ENCODE measurements at places on chromosomes 12 and 14.

GRCh38 chr12:53696655-53697331 lies 20.9 kb upstream of the ATP5MC2 start:
- no peak for DNase-seq

DNA sequence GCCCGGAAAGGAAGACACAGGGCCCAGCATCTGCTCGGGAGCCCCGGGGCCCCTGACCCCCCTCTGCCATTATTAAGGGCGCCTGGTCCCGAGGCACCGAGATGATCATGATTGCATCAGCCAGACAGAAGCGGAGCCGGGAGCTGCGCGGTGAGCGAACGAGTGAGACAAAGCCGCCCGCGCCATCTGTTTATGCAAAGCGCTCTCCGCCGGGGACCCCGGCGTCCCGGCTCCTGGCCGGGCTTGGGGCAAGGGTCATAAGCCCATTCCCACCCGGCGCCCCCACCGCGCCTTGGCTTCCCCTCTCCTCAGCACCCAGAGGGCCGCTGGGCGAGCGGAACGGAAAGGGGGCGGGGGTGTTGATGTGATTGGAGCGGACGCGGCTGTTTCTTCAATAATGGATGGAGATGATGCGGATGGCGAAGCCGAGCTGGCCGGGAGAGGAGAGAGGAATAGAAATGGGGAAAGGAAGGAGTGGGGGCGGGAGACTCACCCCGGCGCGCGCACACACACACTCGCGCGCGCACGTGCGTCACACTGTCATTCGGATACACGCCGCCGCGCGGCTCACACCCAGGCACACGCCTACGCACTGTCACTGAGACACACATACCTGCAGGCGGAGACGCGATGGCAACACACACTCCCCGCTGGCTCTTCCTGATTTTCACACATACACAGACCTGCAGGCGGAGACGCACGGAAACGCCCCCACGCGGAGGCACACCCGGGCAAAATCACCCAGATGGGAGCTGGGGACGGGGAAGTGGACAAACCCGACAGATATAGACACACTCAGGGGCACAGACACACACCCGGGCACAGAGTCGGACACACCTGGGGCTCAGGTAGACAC lies 10.7 kb downstream of the STAC3 start:
- DNase-seq = peak; percentile 45

DNA sequence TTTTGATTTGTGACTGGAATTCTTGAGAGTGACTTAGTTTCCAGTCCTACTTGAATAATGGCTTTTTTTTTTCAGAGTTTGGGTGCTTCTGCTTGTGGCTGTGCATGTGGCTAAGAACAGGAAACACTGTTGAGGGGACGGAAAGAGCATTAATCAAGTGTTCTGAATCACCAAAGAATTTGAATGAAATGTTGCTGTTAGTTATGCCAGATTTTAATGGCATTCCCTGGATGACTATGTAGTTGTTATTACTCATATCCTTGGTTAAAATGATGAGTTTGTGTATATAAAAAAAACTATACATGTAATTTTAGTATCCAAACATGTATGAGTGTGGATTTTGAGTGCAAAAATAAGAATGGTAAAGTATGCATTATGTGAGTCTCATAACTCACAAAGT lies 347.9 kb downstream of the BCAT1 start:
- no peak for DNase-seq

- no peak for DNase-seq
Measured at GRCh38 chr12:117854339-117855012, 114.3 kb downstream of the KSR2 start.

DNA sequence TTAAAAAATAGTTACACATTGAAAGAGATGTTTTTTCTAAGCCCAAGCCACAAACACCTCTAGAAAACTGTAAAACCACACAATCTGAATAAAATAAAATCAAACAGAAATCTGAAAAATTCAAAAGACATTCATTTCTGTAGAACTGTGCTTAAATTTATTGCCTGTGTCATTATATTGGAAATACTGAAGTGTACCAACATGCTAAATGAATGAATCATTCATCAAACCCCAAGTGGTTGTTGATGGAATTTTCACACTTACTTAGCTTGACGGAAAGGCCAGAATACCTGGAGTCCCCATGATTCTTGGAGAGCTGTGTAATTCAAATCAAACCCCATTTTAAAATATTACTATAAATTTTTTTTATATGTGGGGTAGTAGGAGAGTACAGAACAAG lies 2.7 kb downstream of the KITLG start:
- DNase-seq = no peak

DNA sequence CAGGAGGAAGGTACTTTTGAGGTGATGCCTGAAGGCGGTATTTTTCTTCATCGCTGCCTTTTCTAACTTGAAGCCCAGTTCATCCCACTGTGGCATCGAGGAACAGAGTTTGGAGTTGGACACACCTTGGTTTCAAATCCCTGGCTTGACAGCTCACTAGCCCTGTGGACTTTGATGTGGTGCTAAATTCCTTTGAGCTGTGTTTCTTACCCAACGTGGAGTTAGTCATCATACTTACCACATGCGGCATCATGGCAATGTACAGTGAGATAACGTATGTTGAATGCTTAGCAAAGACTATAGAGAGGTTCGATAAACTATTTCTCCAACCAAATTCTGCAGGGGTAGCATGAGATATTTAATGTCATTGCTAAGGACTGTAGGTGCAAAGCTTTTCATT lies 3.4 kb downstream of the PLEKHG3 start:
- no peak for DNase-seq

DNA sequence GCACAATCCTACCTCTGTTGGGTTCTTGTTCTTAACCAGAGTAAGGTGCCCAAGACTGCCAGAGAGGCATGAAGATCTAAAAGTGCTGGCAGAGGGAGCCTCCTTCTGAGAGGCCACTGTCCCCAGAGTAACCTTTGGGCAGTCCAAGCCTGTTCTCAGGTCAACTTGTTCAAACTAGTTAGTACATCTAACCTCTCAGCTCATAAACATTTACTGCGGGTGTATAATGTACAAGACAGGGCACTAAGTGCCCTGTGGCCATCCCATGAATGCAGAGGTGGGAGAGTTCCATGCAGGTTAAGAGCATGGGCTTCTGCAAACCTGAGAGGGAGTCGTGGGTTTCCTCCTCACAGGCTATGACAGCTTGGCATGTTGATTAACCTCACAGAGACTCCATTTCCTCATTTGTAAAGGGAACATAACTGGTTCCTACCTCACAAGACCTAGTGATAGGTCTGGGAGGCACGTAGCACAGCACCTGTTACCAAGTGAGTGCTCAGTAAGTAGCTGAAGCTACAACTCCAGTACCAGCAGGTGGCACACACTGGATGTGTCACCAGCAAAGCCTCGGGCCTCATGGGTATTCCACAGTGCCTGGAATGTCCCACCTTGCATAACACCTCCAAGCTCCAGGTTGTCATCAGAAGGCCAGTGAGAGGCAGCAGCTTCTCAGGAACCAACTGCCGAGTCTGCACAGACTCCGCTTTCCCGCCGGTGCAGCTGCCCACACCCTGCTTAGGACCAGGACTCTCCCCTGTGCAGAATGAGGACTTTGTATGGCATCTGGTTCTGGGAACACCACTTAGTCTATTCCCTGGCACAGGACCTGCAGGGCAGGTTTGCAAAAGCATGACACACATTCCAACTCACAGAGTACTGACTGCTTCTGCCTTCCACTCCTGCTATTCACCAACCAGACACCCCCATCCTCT lies 4.4 kb downstream of the VDR start:
- no peak for DNase-seq

DNA sequence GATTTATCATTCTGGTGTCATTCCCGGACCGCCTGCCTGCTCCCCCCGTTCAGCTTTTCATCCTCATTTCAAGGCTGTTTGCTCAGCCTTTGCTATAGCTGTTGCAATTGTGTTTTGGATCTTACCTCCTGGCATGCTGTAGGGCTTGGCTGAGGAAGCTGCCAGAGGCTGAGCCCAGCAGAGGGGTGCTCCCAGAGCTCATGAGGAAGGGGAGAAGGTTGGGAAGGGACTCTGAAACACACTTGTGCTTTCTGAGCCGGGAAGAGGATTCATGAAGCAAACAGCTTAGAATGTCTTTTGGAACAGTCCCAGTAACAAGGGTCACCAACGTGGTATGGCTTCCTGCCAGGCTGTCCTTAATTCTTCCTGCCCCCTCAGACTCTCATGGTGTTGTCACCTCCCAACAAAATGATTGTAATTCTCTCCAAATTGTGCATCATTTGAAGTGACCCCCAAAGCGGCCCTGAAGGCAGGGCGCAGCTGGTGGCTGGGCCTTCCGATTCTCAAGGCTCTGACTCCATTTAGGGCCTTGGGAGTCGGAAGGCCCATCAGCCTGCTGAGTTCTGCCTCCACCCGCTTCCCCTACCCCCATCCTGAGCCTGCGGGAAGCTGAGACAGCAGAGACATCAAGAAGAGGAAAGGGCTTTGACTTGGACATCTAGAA lies 111.9 kb upstream of the ARHGAP5 start:
- no peak for DNase-seq

DNA sequence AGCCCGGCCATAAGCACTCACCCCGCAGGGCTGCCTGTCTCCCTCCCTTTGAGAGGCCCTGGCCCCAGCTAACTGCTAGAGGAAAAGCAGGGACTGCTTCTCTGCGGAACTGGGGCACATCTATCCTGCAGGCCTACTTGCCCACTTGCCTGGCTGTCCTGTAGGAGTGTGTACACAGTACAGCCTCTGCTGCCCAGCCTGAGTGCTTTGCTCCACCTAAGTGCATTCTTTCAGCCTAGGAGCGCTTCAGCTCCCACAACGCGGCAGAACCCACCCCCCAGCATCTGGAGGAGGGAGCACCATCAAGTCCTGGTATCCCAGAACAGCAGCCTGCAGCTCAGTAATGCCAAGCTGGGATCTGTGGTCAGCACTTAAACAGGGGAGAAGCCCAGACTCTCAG lies 79.9 kb upstream of the CD163 start:
- DNase-seq = no peak

DNA sequence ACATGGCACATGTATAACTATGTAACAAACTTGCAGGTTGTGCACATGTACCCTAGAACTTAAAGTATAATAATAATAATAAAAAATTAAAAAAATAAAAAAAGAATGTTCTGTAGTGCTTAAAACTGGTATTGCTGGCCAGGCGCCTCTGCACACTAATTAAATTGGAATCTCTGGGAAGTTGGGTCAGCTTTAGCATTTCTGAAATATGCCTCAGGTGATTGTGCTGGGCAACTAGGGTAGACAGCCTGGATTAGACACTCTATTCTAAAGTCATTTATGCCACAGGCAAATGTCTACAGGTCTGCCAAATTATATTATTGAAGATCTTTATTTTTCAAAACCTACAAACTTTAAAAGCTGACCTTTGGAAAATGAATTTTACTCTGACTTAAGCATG lies 55.3 kb downstream of the PPM1H start:
- no peak for DNase-seq

DNA sequence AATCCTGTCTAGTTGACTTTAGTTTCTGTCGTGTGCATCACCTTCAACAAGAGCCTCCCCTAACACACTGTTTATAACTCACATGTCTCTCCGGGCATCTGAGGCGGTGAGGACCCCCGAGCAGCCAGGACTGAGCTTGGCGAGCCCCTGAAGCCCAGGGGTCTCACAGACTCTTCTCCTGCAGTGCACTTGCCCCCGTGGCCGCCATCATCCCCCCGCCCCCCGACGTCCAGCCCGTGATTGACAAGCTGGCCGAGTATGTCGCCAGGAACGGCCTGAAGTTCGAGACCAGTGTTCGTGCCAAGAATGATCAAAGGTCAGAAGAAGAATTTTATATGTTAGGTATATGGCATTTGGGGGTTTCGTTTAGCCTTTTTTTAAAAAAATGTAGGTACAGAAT lies 43.3 kb downstream of the SFSWAP start:
- DNase-seq = no peak

- no peak for DNase-seq
Measured at GRCh38 chr14:50471838-50472465, 60.4 kb downstream of the MAP4K5 start.

- DNase-seq = no peak
Measured at GRCh38 chr12:45721954-45722353, 7.6 kb upstream of the ARID2 start.

- DNase-seq = no peak
Measured at GRCh38 chr12:58408516-58408915, 467.1 kb downstream of the ATP23 start.

DNA sequence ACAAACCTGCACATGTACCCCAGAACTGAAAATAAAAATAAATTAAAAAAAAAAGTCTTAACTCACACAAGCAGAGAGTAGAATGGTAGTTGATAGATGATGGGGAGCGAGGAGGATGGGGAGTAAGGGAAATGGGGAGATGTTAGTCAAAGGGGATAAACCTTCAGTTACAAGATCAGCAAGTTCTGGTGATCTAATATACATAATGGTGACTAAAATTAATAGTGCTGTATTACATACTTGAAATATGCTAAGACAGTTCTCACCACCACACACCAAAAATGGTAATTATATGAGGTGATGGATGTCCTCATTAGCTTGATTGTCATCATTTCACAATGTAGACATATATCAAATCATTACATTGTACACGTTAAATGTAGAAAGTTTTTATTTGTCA lies 3.2 kb upstream of the C12orf42 start:
- DNase-seq = no peak

GRCh38 chr14:63186453-63186852 lies 17.8 kb upstream of the RHOJ start:
- DNase-seq = no peak

DNA sequence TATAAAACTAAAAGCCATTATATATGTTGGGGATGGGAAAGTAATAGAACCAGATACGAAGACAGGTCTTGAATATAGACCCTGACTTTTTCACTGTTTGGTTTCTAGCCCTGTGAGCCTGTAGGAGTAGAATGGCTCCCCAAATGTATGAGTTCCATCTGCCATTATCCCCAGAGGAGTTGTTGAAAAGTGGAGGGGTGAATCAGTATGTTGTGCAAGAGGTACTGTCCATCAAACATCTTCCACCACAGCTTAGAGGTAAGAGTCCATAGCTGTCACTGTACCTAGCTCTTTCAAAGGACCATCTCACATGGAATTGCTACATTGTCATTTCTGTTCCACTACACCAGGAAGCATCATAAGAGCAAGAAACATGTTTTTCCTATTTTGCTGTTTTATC lies 1.1 kb downstream of the NCAPD2 start:
- no peak for DNase-seq

GRCh38 chr12:111319600-111320257 lies 49.2 kb downstream of the PHETA1 start:
- no peak for DNase-seq

DNA sequence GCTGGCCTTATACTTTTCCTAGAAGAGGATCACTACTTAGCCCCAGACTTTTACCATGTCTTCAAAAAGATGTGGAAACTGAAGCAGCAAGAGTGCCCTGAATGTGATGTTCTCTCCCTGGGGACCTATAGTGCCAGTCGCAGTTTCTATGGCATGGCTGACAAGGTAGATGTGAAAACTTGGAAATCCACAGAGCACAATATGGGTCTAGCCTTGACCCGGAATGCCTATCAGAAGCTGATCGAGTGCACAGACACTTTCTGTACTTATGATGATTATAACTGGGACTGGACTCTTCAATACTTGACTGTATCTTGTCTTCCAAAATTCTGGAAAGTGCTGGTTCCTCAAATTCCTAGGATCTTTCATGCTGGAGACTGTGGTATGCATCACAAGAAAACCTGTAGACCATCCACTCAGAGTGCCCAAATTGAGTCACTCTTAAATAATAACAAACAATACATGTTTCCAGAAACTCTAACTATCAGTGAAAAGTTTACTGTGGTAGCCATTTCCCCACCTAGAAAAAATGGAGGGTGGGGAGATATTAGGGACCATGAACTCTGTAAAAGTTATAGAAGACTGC lies 1.5 kb downstream of the MGAT2 start:
- no peak for DNase-seq

All from stimulated activated CD4-positive, alpha-beta T cell treated with anti-CD3 and anti-CD28 coated beads, Interleukin-1b, Interleukin-23, amount 100 ng/mL, for 1 hour (primary cell).